ENCODE measurements at places on chromosomes 2 and 18. TPM values are rescaled to one million over a fixed set of nuclear protein-coding genes. Genes with fewer than 3 reads are reported as not detected.

KCNIP3 gene
- 2.0 TPM for total RNA-seq

DSG1 gene
- not detected for total RNA-seq

FIGN gene
- total RNA-seq: 0.74 TPM

MOGAT1 gene
- not detected for total RNA-seq

TDRD15 gene
- total RNA-seq: not detected

ZNF142 gene
- 11.1 TPM for total RNA-seq

SIX3 gene
- not detected for total RNA-seq

DYSF gene
- total RNA-seq: under 0.01 TPM

RGPD4 gene
- total RNA-seq: not detected

C1QL2 gene
- not detected for total RNA-seq

CHST10 gene
- total RNA-seq: 19.3 TPM

Measured in bronchus fibroblast of lung (primary cell).